ENCODE measurements at places on chromosomes 2 and 18.

DNA sequence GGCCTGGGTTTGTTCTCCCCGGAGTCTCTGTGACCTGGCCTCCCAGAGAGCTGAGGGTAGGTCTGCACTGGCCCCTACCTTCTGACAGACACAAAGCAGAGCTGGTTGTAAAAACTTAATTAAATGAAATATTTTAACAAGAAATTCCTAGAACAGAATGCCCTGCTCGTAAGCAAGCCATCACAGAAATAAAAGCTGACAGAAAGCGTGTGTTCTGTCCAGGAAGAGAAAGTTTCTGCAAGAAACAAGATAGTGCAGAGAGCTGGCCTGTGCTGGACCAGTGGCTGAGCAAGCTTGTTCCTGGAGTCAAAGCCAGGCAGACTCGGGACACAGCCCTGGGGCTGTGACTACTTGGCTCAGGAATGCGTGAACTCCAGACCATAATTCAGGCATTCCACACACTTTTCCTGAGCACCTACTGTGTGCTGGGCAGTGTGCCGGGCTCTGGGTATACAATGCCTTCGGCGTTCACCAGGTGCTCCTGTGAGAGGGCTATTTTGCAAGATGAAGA is 51.6 kb downstream of the APOB start:
- DNase-seq: no peak

DNA sequence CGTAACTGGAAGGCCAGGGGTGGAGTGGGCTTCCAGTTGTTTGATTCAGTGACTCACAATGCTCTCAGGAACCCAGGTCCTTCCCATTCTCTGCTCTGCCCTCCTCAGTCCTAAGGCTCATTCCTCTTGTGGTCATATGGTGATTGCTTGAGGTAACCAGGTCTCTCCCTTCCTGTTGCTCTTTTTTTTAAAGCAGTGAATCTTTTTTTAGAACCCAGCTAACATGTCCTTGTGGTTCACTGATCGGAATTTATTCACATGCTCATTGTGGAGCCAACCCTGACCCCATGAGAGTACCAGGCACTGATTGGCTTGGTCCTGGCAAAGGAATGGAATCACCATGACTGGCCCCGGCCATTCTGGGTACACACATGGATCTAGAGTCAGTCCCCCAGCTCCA is 7.4 kb downstream of the THNSL2 start:
- no peak for DNase-seq

DNA sequence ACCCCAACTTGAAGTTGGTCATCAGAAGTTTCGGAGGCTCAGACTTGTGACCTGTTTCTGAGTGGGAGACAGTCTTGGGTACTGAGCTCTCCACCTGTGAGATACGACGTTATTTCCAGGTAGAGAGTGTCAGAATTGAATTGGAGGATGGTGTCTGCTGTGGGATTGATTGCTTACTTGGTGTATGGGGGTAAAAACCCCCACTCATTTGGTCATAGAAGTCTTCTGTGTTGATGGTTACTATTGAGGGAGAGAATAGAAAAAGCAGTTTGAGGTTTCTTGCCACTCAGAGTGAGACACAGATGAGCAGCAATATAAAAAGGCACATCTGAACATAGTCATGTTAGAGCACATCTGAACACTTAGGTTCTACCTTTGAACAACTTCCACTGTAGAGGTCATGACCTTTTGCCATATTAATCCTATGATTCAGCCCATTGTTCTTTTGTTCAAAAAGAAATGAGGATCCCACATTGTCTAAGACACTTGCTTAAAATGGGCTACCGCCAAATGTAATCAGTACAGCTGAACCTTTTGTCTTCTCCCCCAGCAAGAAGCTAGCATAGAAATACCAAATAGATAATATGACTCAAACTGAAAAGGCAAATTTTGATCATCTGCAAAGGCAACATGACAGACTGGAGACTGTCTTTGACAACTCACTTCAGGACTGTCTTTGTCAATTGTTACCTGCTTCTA is 73.3 kb downstream of the NAB1 start:
- no peak for DNase-seq

GRCh38 chr2:14023558-14023957 is 609.0 kb upstream of the LRATD1 start:
- DNase-seq: no peak

DNA sequence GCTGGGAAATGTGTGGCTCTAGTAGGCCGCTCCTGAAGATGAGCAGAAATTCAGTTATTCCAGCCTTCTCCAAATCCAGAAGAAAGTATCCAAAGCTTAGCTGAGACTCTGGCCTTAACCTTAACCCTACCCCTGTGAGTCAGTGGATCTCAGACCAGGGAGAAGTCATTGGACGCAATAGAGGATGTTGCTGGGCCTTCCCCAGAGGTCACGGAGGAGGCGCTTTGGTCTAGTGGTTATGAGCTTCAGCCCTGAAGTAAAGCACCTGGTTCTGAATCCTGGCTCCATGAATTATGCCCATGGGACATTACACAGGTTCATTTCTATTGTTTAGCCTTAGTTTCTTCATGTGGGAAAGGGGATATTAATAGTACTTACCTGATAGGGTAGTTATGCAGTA is 24.0 kb downstream of the PKDCC start:
- DNase-seq: no peak

GRCh38 chr2:26394694-26395093 is 7.0 kb upstream of the DRC1 start:
- no peak for DNase-seq

GRCh38 chr2:197345846-197346370 is 35.3 kb upstream of the ANKRD44 start:
- no peak for DNase-seq

DNA sequence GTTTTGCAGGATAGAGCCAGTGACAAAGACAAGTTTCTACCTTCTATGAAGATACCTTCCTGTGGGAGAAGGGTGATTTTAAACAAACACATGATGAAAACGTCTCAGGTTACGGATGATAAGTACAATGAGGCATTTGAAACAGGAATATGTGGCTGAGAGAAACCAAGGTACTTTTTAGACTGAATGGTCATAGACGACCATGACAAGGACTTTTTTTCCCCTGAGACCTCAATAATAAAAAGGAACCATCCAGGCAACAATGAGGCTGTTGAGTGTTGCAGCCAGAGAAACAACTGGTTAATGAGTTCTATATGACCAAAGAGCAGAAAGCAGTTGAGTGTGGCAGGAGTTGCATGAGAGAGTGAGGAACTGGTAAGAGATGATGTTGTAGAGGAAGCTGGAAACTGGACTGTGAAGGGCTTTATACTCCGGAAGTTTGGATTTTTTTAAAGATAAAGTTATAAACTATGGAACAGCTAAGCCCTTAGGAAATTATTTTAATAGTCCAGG is 306.1 kb upstream of the CYRIA start:
- no peak for DNase-seq

GRCh38 chr2:114368705-114369104 is 73.7 kb upstream of the DPP10 start:
- no peak for DNase-seq

DNA sequence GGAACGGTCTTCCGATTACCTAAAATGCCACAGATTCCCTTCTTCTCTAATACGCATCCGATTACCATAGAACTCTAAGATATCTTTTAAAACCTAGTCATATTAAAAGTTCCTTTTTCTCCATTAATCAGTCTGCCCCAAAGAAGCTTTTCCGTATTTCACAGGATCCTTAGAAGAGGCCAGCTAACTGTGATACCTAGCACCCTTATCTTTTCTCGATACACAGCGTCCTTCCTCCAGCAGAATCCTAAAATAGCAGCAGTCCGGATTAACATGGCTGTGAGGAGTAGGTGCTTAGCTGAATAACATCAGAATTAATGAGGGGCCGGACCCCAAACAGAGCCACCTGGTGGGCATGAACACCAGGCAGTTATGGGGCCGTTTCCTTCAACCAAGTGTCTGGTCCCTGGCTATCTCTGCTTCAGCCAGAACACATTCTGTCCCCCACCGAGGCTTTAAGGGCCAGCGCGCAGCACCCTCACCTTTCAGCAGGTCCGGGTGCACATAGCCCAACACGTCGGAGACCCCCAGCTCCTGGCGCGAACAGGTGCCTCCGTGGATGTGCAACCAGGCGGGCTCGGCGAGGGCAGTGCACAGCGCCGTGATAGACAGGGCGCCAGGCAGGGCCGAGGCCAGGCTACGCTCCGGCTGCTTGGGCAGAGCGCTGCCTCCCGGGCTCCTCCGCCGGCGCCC is 995 bp downstream of the TMEM127 start:
- DNase-seq: peak; percentile 75

- no peak for DNase-seq
These were observed 6.1 kb downstream of the INO80C start for GRCh38 chr18:35491700-35492077.

- no peak for DNase-seq
These were observed 127.7 kb downstream of the RHBDD1 start for GRCh38 chr2:226963528-226963927.

DNA sequence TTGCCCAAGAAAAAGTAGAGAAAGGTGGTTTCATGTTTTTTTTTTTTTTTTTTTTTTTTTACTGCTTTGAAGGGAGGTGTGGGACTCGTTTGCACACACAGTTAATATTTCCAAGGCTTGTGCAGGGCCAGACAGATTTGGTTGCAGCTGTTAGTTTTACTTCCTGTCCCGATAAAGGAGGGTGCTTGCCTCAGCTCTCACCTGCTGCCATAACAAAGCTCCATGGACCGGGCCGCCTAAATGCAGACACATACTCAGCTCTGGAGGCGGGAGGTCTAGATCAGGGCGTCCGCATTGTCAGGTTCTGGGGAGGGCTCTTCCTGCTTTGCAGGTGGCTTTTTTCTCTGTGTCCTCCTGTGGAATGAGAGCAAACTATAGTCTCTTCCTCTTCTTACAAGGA is 69.9 kb downstream of the ODC1 start:
- DNase-seq: peak; percentile 68

DNA sequence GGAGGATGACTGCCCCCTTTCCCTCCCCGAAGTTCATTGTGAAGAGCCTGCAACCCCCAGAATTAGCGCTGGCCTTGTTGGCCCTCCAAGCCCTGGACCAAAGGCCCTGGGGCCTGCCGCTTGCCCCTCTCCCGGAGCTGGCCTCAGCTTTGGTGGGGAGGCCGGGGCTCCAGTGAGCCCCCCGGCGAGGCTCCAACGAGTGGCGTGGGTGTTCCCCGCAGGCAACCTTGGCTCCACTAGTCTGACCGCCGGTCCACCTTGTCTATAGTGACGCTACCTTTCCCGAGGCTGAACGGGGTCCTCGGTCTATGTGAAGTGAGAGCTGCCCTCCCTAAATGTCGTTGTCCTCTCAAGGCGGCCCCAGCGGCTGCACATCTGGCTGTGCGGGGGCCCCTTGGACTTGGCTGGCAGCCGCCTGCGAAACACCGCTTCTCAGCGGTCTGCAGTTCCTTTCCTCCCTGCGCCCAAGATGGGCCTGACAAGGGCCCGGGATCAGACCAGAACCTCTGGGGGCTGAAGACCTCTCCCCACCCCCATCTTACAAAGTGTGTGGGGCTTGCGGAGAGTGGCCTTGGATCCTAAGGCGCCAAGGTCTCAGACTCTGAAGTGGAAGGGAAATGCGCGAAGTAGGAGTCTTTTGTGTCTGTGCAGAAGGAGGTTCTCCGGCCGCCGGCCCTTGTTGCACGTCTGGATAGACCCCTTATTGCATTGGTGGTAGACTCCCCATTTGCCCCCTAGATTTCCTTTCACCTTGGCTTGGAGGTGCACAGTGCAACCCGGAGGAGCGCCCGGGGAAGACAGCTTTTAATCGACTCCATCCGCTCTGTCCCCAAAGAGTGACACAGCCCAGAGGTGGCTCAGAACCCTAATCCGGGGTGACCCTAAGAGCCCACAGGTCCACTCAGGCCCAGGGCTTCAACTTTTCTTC is 3.9 kb upstream of the HOXD10 start:
- DNase-seq: no peak

DNA sequence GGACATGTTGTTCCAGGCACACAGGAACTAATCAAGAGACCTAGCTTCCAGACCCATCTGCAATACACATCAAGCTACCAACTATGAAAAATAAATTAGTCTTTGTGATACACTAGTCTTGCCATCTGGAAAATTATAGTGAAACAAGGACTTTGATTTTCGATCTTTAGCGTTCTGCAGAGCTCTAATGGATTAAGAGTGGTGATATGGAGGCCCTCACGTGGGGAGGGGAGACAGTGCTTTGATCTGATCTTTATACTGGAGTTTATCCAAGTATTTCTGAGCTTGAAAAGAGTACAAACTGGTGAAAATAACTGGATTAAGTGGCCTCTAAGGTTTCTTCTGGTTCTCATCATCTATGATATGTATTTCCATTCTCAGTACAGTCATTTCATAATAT is 273.4 kb upstream of the CDH7 start:
- DNase-seq: no peak

DNA sequence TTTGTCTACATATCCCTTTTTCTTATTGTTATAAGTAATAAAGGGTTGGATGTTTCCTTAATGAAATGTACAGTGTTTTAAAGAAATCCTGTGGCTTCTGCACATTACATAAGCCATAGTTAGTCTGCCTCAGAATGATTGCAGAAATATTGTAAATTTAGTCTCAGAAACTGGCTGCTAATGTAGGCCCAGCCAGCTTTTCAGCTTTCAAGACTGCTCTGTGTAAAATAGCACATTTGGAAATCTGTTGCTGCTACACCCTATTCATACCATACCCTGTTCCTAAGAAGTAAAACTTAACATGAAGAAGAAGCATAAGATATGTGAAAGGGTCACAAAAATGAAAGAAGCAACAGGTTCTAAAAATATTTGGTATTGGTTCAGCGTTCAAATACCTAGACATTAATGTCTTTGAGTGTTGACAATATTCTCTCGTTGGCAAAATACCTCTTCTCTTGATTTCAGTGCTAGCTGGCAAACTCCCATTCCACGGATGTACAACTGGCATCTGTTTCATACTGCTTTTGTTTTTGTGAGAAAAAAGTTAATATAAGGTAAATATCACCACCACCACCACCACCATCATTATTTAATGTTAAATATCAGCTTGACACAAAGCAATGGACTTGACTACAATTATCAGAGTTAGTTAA is 19.2 kb upstream of the NCKAP1 start:
- DNase-seq: no peak

- DNase-seq: no peak
These were observed 95.8 kb downstream of the TGOLN2 start for GRCh38 chr2:85231952-85232351.

- no peak for DNase-seq
These were observed 282.6 kb downstream of the SPAG16 start for GRCh38 chr2:213566846-213567245.

GRCh38 chr2:30310955-30311354 is 79.6 kb downstream of the LBH start:
- no peak for DNase-seq

DNA sequence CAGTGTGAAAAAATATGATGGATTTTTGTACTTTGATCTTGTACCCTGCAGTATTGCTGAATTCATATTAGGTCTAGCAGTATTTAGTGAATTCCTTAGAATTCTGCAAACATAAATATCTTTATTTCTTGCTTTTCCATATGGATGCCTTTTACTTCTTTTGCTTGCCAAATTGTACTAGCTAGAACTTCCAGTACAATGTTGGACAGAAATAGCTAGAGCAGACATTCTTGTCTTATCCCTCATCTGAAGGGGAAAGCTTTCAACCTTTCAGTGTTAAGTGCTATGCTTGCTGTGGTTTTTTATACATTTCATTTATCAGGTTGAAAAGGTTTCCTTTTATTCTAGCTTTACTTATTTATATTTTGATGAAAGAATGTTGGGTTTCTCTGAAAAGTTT is 1321.9 kb upstream of the CHAC2 start:
- DNase-seq: no peak

Measured in activated CD8-positive, alpha-beta memory T cell treated with anti-CD3 and anti-CD28 coated beads for 24 hours (primary cell).